ENCODE measurements at places on chromosomes 5 and 9. TPM values are rescaled to one million over a fixed set of nuclear protein-coding genes. Genes with fewer than 3 reads are reported as not detected.

DNA sequence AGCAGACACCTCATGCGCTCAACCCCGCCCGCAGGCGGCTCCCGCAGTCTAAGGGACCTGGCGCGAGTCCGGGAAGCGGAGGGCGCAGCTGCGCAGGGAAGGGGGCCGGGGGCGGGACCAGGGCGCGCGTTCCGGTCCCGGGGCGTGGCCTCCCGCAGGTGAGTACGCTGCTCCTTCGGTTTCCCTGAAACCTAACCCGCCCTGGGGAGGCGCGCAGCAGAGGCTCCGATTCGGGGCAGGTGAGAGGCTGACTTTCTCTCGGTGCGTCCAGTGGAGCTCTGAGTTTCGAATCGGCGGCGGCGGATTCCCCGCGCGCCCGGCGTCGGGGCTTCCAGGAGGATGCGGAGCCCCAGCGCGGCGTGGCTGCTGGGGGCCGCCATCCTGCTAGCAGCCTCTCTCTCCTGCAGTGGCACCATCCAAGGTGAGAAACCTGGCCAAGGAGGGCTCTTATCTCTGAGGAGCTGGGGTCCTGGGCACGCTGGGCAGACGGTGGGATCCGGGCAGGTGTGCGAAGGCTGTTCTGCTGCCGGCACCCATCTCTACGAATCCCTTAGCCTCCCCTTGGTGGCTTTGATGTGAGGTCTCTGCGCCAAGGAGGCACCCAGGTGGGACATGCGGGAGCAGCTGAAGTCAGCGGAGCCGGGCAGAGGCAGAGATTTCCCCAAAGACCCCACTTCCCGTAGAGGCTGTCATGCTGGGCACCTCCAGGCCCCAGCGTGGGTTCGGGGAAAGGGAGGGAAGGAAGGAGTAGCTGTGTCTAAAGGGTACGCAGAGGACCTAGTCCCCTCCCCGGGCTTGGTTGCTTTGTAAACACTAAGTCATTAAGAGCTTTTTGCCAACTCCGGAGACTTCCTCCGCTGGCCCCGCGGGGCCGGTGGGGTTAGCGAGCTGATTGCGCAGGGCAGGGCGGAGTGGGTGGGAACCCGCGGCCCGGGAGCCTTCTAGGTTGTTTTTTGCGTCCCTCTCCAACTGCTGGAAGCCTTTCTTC lies at the start of gene F2RL1:
F2RL1 (plus strand) TSS at position 187 of the 988 bp plus-strand sequence; CDS start at position 340, 153 bp downstream.
- no peak for DNase-seq
- H3K36me3 ChIP-seq, result no peaks in the 10 kb centered on the region
- H3K4me3 ChIP-seq, result peak within 1 kb of the TSS; percentile 68
- H3K4me1 ChIP-seq, result peaks cover 36% of the 10 kb centered on the region
- no peaks in the 10 kb centered on the region for H3K27me3 ChIP-seq

DNA sequence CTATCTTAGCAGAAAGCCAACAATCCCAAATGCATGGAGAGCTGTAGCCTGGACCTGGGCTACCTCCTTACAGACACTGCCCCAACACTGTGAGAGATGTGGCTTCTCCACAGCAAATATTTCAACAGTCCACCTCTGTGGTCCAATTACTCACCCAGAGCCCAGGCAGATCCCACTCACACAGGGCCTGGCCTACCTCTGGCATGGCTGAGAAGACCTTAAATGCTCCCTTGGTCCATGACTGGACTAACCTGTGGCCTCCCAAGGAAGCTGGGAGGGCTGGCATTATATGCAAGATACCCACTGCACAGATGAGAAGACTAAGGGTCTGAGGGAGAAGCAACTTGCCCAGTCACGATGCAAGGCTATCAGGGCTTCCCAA lies 22.8 kb upstream of the SLC25A51 start:
- no peak overlapping the region for H3K4me3 ChIP-seq
- H3K4me1 ChIP-seq, result peaks cover 37% of the 10 kb centered on the region
- no peaks in the 10 kb centered on the region for H3K27me3 ChIP-seq
- DNase-seq, result no peak
- no peak overlapping the region for H3K27ac ChIP-seq
- no peaks in the 10 kb centered on the region for H3K36me3 ChIP-seq

DNA sequence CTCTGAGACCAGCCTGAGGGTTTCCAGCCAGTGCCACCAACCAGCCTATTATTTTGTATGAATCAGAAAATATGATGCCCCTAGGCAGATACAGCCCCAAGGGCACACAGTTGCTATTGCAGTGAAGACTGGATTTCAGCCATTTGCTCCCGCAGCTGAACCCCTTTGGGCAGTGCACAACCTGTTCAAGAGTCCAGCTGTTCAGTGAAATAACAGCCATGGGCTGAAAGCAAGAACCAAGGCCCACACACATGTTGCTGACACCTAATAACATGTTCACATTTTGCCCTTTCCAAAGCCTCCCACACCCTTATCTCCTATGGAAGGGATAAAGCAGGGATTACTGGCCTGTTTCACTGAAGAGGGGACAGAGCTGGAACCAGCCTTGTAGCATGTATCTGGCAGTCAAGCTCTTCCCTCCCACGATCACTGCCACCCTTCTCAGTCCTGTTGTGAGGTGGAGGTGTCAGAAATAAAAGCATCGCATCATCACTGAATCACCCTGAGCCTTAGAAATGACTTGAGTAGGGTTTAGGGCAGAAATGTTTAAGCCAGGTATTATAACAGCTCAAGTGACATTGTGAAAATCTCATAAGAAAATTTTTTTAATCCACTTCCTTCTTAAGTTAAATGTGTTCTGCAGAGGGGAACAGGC lies 137.1 kb upstream of the FSTL4 start:
- H3K4me1 ChIP-seq, result no peaks in the 10 kb centered on the region
- no peak overlapping the region for H3K27ac ChIP-seq
- H3K36me3 ChIP-seq, result no peaks in the 10 kb centered on the region
- no peak for DNase-seq
- no peak overlapping the region for H3K4me3 ChIP-seq

DNA sequence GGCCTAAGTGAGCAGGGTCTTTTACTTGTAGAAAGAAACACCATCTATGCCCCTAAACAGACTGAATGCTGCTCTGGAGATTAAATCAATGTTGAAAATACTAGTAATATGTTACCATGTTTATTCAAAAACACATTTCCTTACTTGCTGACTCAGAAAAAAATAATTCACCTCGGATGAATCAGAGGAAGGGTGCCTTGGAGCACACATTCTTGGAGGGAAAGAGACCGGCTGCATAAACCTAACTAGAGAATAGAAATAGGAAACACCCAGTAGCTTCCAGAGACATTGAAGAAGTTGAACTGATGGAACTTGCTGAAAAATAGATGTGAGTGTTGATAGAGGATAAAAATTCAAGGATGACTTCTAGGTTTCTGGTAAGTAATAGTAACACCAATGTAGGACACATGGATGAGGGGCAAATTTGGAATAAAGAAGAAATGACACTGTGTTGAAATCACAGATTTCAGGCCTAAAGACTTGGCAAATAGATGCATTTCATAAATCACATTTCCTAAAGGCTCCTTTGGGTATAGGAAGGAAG lies 76.9 kb upstream of the MINAR2 start:
- no peak overlapping the region for H3K4me3 ChIP-seq
- DNase-seq, result no peak
- H3K27me3 ChIP-seq, result no peaks in the 10 kb centered on the region
- no peaks in the 10 kb centered on the region for H3K36me3 ChIP-seq
- H3K4me1 ChIP-seq, result no peaks in the 10 kb centered on the region

DNA sequence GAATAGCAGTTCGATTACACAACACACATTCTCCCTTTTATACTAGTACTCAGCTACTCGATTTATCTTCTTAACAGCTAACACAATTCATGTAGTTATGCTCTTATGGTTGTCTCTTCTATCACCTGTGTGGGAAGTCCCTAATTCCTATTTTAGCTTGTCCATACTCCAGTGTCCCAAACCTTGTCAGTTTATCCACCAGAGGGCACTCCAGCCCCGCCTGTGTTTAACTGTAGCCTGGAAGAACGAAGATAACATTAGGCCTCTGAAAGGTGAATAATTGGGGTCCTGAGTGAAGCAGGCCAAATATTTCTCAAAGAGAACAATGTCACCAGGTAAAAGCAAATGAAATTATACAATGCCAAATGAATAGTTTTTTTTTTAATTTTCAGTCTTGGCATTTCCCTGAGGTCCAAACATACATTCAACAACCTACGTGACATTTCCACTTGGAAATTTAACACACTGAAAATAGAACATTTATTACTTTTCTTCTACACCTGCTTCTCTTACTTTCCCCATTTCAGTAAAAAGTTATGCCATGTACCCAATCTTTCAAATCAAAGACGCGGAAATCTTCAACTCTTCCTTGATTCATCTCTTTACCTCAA lies 560.7 kb downstream of the HTR1A start:
- no peak overlapping the region for H3K4me3 ChIP-seq
- no peaks in the 10 kb centered on the region for H3K4me1 ChIP-seq
- no peak for DNase-seq
- H3K27me3 ChIP-seq, result no peaks in the 10 kb centered on the region
- H3K36me3 ChIP-seq, result no peaks in the 10 kb centered on the region
- no peak overlapping the region for H3K27ac ChIP-seq

- no peaks in the 10 kb centered on the region for H3K4me1 ChIP-seq
- no peak overlapping the region for H3K27ac ChIP-seq
- no peaks in the 10 kb centered on the region for H3K36me3 ChIP-seq
- no peak overlapping the region for H3K4me3 ChIP-seq
These were observed 189.3 kb upstream of the MAST4 start for GRCh38 chr5:66406761-66407336.

DNA sequence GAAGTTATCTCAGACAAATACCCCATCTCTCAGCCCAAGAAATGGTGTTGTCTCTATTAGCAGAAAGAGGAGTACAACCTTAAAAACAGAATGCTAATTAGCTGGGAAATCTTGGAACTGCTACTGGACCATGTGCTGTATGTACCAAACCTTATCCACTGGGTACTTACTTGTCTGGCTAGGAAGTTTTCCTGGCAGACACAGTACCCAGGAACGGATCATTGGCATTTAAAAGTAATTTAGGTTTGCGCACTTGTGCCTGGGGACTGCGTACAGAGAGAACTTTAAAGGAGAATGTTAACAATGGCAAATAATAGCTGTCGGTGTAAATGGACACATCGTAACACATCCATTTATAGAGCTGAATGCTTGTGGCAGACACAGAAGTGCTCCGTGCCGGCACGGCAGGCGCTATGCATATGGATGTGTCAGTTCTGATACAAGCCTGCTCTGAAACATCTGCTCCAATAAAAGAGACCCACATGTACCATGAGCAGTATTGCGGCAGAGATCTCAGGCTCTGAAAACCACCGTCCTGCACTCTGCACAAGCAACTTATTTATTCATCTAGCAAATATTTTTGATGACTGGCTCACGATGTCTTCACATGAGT lies 290.6 kb upstream of the PANK3 start:
- DNase-seq, result no peak
- no peaks in the 10 kb centered on the region for H3K4me1 ChIP-seq
- no peaks in the 10 kb centered on the region for H3K36me3 ChIP-seq
- no peak overlapping the region for H3K4me3 ChIP-seq

- no peak for DNase-seq
- H3K4me3 ChIP-seq, result no peak overlapping the region
- H3K27ac ChIP-seq, result no peak overlapping the region
- H3K4me1 ChIP-seq, result peaks cover 20% of the 10 kb centered on the region
- H3K27me3 ChIP-seq, result no peaks in the 10 kb centered on the region
These were observed 7.1 kb downstream of the ANP32B start for GRCh38 chr9:97990259-97990658.

DNA sequence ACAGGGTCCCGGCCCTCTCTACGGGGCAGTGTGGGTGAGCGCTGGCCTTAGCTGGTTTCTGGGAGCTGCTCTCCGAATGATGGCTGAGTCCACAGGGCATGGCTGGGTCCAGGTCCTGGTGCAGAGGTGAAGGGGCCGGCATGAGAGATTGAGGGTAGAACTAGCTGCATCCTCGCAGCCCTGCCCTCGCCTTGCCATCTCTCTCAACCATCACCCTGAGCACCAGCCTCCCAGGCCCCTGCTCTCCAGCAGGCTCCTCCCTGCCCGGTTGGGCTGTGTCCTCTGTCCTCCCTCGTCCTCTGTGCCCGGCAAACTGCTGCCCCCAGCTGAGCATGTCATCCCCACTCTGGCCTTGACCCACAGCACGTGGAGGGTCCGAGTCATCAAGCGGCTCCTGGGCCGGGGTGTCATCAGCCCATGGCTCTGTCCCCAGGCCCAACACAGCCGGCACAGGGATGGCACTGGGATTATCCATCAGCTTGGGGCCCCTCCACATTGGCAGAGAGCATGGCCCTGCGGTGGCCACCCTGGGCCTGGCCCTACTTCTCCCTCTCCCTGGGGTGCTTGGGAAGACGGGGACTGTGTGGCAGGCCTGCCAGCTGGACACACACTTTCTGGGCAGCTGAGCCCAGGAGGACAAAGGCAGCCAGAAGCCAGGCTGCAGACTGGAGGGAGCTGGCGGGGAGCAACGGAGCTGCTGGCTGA lies 8.4 kb downstream of the FLT4 start:
- no peaks in the 10 kb centered on the region for H3K4me1 ChIP-seq
- no peaks in the 10 kb centered on the region for H3K36me3 ChIP-seq
- no peak overlapping the region for H3K27ac ChIP-seq
- H3K27me3 ChIP-seq, result peaks cover 40% of the 10 kb centered on the region
- H3K4me3 ChIP-seq, result no peak overlapping the region

GRCh38 chr5:102539996-102540728 lies 41.4 kb upstream of the SLCO6A1 start:
- no peaks in the 10 kb centered on the region for H3K36me3 ChIP-seq
- DNase-seq, result no peak
- H3K4me1 ChIP-seq, result no peaks in the 10 kb centered on the region
- no peaks in the 10 kb centered on the region for H3K27me3 ChIP-seq
- no peak overlapping the region for H3K27ac ChIP-seq

- H3K27ac ChIP-seq, result peak overlapping the region; percentile 6
- H3K27me3 ChIP-seq, result peaks cover 33% of the 10 kb centered on the region
- no peak for DNase-seq
- H3K36me3 ChIP-seq, result no peaks in the 10 kb centered on the region
- peaks cover 33% of the 10 kb centered on the region for H3K4me1 ChIP-seq
- H3K4me3 ChIP-seq, result peak overlapping the region; percentile 21
These were observed 21.0 kb downstream of the NR2F1 start for GRCh38 chr5:93603793-93604643.

DNA sequence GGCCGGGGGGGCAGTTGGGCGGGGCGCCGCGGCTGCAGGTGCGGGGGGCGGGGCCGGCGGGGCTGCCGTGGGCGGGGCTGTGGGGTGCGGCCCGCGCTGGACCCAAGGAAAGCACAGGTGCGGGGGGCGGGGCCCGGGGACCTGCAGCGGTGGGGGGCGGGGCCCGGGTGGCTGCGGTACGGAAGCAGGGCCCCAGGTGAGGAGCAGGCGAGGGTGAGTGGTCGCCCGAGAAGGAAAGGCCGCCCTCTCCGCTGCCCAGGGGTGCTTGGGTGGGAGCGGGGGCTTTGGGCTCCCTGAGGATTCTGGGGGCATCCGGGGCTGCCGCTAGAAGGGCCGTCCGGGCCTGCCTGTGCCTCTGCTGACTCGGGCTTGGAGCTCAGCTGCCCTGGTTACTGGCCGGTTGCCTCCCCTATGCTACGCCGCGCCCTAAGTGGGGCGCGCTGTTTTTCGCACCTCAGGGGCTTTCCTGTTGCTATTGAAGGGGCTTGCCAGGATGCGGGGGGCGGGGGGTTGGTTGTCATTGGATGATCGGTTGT lies 767 bp downstream of the RALGPS1 start:
- peak overlapping the region; percentile 86 for H3K27ac ChIP-seq
- H3K4me1 ChIP-seq, result peaks cover 10% of the 10 kb centered on the region
- no peaks in the 10 kb centered on the region for H3K27me3 ChIP-seq
- H3K36me3 ChIP-seq, result no peaks in the 10 kb centered on the region

GRCh38 chr9:96141666-96142065 lies 160.3 kb downstream of the HSD17B3 start:
- no peak overlapping the region for H3K4me3 ChIP-seq
- DNase-seq, result no peak
- H3K27ac ChIP-seq, result peak overlapping the region; percentile 65
- H3K27me3 ChIP-seq, result no peaks in the 10 kb centered on the region
- peaks cover 41% of the 10 kb centered on the region for H3K4me1 ChIP-seq
- no peaks in the 10 kb centered on the region for H3K36me3 ChIP-seq

Gene SLIT3
- total RNA-seq, result 0.72 TPM

Gene TMEM171
- total RNA-seq, result 12.0 TPM

Gene SPATA6L
- 1.1 TPM for total RNA-seq
